ENCODE measurements at places on chromosomes 7 and 10.

- DNase-seq, result no peak
Observed at GRCh38 chr7:100079024-100079560, 2.4 kb downstream of the ZNF3 start.

- no peak for DNase-seq
Observed at GRCh38 chr7:141664450-141664849, 37.5 kb downstream of the DENND11 start.

- DNase-seq, result no peak
Observed at GRCh38 chr7:7642081-7642480, 1.5 kb downstream of the UMAD1 start.

DNA sequence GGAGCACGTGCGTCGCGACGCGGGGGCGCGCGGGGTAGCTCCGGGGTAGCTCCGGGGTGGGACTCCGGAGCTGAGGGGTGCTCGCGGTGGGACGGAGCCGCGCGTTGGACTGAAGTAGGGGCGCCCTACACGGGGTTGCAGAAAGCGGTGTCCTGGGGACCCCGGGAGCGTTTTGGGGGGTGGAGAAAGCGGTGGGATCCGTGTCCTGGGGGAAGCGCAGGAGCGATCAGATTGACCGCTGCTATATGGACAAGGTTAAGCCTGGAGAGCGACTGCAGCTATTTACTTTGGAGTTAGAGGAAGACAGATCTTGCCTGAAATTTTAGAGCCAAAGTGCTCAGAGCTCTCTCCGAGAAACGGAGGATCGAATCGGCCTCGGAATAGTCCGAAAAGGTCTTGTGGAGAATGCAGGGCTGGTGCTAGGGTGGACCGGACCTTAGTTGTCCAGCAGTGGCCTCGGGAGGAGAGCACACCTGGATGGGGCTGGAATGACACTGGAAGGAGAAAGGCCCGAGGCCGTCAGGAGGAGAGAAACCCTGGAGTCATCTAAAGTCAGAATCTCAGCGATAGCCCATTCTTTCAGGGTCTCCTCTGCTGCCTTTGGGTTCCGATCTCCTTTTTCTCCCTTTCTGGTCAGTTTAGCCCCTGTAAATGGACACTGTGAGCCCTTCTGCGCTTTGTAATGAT lies 564 bp downstream of the PDSS1 start:
- DNase-seq, result no peak

DNA sequence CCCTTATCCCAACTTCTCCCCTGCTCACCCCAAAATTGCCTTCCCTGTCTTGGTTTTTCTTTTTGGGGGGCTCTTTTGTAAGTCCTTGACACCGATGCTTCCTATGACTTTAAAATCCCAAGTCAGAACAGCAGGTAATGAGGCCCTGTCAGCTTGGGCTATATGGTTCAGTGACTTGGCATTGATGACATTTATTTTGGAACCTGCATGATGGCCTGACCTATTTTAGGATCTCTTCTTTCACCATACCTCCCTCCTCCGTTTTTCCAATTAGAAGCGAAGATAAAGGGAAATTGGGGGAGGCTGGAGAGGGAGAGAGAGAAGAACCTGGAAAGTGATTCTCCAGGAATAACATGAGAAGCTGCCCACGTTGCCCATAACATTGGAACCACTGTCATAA lies 424.9 kb upstream of the AUTS2 start:
- DNase-seq, result no peak

DNA sequence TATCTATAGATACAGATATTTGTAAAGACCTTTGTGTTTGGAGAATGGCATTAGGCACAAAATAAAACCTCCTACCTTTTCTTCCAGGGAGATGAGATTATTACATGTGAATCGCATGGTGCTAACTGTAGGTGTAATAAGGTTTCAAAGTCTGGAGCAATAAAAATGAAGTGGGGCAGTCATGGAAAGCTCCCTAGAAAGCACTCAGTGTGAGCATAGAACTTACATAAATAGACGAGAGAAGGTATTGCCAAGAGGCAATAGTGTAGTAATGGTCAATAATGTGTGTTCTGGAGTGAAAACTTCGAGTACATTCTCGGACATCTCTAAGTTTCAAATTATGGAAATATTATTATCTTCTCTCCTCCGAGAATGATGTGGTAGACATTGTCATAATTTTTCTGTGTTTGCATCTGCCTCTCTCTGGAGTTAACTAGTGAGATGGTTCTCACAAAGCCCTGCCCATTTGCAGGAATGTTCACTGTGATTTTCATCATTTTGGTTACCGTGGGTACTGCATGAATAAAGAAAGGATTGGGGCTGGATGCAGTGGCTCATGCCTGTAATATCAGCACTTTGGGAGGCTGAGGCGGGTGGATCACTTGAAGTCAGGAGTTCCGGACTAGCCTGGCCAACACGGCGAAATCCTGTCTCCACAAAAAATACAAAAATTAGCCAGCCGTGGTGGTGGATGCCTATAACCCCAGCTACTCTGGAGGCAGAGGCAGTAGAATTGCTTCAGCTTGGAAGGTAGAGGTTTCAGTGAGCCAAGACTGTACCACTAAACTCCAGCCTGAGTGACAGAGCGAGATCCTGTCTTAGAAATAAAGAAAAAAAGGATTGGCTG lies 10.6 kb downstream of the VIM start:
- no peak for DNase-seq

- no peak for DNase-seq
Observed at GRCh38 chr7:158394936-158395335, 192.7 kb downstream of the PTPRN2 start.

GRCh38 chr7:107563081-107563774 lies 492 bp downstream of the COG5 start:
- no peak for DNase-seq

DNA sequence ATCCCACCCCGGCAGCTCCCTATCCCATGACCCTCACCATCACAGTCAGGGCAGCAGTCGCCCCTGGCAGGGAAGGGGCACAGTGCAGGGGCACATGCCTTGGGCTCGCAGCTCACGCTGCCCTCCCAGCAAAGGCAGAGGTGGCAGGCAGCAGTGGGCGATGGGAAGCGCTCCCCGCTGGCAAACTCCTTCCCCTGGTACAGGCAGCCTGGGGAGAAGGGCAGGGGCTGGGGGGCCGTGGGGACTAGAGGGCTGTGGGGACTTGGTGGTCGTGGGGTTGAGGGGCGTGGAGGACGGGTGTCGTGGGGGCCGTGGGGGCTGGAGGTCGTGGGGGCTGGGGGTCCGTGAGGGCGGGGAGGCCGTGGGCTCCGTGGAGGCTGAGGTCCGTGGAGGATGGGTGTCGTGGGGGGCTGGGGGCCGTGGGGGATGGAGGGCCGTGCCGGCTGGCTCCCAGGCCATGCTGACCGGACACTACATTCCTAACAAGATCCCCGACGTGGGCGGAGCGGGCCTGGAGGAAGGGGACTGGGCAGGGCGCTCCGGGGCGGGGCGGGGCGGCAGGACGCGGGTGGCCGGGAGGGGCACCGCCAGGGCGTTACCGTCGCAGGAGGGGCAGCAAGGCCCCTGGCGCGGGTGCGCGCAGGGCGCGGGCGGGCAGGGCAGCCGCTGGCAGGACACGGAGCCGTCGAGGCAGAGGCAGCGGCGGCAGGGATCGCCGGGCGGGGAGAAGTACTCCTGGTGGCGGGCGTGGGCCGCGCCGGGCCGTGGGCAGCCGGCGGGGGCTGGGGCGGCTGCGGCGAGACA lies 20.0 kb downstream of the KCP start:
- no peak for DNase-seq

GRCh38 chr7:69450456-69450855 lies 147.8 kb upstream of the AUTS2 start:
- DNase-seq, result no peak

GRCh38 chr10:101709359-101710058 lies 14.5 kb upstream of the FBXW4 start:
- no peak for DNase-seq

DNA sequence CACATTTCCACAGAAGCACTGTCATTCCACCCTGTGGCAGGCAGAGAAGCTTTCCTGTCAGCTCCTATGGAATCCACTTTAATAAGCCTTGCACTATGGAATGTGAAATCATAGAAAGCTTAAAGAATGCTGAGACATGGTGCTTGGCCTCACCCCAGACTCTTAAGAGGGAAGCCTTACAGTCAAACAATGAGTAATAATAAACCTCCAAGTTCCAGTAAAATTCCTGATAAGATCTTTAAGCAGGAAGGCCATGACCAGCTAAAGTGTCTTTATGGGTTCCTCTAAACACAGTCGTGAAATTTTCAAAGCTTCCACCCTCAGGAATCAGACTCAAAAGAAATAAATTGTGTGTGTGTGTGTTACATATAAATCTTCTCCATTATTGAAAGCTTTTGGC lies 11.9 kb upstream of the TEX36 start:
- DNase-seq, result no peak

GRCh38 chr10:120824881-120825309 lies 26.3 kb upstream of the WDR11 start:
- no peak for DNase-seq

GRCh38 chr10:34584164-34584563 lies 230.9 kb downstream of the PARD3 start:
- no peak for DNase-seq

DNA sequence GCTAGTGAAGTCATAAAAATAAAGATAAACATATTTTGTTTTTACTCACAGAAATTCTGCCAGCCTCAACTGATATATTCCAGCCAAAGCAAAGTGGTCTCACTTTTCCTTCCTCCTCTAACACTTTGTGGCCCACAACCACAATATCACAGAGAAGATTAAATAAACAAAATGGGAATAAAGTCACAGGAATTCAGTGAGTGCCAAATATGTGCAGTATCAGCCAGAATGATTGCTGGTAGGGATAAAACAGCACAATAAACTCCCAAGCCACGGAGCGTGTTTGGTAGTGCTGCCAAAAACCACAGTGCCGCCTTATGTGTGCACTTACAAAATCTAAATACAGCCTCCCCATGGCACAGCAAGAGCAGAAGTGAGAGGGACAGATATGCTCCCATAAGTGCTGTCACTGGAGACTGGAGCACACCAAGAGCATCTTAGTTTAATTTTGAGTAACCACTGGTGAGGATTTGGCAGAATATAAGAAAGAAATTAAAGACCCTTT lies 155.8 kb downstream of the POM121L12 start:
- DNase-seq, result no peak
